ENCODE measurements at places on chromosomes 13 and 19.

- no peak for DNase-seq
Measured at GRCh38 chr13:40375489-40376171, 290.8 kb downstream of the FOXO1 start.

DNA sequence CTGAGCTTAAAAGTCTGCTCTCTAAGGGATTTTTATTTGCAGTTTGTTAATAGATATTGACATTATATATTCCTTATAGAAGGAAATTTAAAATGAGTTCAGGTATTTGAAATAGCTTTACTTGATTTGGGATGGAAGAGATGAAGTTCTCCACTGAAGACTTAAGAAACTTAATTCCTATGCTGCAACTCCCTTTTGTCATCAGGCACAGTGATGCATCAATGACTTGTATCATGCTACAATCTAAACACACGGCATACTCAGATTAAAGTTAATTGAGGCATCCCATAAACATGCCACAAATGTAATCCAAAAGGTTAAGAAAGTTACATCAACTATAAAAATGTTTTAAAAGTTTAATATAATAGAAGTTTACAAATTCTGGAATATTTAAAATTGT lies 109.0 kb downstream of the STARD13 start:
- no peak for DNase-seq

- no peak for DNase-seq
Measured at GRCh38 chr19:5839065-5840017, at the start of gene FUT6. TSS of gene FUT6 (minus strand) at chr19:5839702. CDS start at chr19:5832567, 7,135 bp downstream.

GRCh38 chr13:23620613-23621315 lies 50.6 kb downstream of the TNFRSF19 start:
- no peak for DNase-seq

DNA sequence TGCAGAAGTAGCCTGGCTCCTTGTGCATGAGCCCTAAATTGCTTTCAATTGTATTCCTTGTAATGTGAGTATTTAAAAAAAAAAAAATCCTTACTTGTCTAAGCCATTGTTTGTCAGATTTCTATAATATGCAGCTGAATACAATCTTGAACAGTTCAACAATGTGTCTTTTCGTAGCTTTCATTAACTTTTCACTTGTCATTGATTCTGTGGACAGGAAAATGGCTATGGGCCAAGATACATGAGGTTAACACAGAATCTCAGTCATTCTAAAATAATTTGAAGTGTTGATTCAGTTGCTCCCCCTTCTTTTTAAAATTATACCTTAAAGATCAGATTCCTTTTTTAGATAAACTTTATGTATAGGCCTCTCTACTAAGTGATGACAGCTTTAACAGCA lies 395.8 kb upstream of the KLF12 start:
- no peak for DNase-seq

GRCh38 chr13:74730556-74731331 lies 596.5 kb upstream of the KLF12 start:
- no peak for DNase-seq

DNA sequence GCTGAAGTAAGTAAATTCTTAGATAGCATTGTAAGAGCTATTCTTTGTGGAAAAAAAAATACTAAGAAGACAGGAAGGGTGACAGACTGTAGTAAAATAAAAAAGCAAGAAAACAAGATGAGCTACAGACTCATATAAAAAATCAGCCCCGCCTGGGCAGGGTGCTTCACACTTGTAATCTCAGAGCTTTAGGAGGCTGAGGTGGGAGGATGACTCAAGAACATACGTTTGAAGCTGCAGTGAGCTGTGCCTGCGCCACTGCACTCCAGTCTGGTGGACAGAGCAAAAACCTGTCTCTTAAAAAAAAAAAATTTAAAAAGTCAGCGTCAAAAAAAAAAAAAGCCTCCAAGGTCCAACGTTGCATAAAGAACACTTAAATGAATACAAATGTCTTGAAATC lies 102.1 kb downstream of the VWA8 start:
- DNase-seq, result no peak

GRCh38 chr13:66312312-66313087 lies 917.6 kb downstream of the PCDH9 start:
- DNase-seq, result no peak

GRCh38 chr13:95573221-95573620 lies 20.7 kb downstream of the CLDN10 start:
- DNase-seq, result no peak

DNA sequence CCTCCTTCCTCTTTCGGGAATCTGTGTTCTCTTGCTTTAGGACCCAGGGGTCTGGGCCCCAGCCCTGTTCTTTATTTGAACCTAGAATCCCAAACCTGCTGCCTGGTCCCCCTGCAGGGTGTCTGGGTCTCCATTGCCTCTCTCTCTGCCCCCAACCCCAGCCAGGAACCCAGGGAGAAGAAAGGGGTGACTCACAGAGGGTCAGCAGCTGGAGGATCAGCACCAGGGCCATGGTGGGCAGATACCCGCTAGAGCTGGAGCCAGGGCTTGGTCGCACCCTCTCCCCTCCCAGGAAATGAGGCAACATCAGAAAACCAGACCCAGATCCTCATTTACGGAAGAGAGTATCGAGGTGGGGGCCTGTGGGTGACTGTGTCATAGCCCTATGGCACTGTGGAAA lies at the start of gene OSCAR:
TSS of gene OSCAR (minus strand) at position 243 of the 400 bp plus-strand sequence. CDS start at position 232, 11 bp downstream.
- no peak for DNase-seq

- DNase-seq, result no peak
Measured at GRCh38 chr13:91146601-91147000, 200.9 kb upstream of the MIR17HG start.

DNA sequence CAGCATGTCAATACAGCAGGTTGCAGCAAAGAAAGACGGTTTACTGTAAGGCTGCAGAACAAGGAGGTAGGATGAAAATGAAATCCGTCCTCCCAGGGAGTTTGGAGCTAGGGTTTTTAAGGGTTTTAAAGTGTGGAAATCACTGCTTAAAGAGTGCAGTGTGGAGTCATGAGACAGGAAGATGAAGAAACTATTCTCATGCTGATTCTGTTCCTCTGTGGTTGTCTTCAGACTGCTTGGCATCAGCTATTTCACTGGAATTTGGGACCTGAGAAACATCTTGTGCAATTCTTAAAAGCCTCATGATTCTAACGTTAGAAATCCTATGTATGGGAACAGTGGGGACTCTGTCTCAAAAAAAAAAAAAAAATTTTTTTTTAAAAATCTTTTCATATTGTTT lies 11.4 kb downstream of the ZNF331 start:
- DNase-seq, result no peak

GRCh38 chr19:1747285-1748114 lies 5.8 kb upstream of the ONECUT3 start:
- peak; percentile 55 for DNase-seq

DNA sequence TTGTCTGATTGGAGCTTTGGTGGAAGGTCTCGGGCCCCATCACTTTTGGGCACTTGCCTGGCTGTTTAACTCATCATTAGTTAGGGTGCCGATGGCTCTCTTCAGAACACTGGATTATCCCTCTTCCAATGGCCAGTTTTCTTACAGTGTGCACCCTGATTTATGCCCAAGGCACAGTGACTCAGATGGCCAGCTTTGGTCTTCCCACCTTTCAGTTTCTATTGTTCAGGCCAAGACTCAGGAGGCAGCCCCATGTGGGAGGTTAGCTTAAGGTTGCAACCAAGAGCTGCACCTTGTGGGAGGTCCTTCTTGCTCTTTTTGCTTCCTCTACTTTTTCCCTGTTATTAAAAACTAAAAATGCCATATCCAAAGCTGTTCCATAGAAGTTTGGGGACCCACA lies 121.0 kb upstream of the ZNF91 start:
- no peak for DNase-seq

DNA sequence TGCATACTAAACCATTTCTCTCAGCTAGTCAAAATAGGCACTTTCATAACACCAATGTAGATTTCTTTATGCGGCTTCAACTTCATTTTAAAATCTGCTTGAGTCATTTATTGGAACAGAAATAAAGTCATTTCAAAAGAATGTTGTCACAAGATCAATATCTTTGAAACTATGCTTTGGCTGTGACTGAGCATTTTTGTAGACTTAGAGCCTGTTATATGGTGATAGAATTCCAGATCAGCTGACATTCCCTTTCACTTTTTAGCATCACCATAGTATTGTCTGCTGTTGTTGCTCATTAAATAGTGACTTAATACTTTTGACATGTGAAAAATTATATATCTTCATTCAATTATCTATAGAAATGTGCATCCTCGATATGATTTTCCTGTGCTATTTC lies 279.2 kb upstream of the PRR20A start:
- DNase-seq, result no peak

DNA sequence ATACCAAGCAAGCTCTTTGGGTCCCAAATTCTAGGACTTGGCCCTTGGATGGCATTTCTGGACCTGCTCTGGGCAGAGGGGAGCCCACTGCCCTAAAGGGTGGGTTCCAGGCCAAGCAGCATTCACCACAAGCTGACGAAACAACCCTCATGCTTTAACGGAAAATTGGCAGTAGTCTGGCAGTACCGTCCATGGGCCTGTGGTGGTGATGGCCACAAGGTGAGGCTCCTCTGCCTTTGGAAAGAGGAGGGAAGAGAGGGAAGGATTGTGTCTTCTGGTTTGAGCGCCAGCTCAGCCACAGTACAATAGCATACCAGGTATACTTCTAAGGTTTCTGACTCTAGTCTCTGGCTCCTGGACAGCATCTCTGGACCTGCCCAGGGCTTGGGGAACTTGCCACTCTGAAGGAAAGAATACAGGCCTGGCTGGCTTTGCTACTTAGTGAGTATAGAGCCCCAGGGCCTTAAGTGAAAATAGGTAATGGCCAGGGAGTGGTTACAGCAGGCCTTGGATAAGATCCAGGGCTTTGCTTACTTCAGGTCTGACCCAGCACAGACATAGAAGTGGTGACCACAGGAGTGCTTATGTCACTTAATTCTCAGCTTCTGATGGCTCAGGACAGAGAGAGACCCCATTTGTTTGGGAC lies 595.5 kb downstream of the LMO7 start:
- no peak for DNase-seq

GRCh38 chr19:27833031-27833430 lies 1379.9 kb downstream of the UQCRFS1 start:
- no peak for DNase-seq

GRCh38 chr13:49627831-49628652 lies at the start of gene ARL11:
TSS of gene ARL11 (plus strand) at chr13:49628507. CDS start at chr13:49630448, 1,941 bp downstream.
- peak; percentile 55 for DNase-seq

- DNase-seq, result no peak
Measured at GRCh38 chr13:113617961-113618360, 33.4 kb downstream of the TFDP1 start.

- DNase-seq, result no peak
Measured at GRCh38 chr13:40943073-40943472, 76.0 kb downstream of the ELF1 start.

GRCh38 chr19:16470541-16470910 lies 1.2 kb downstream of the EPS15L1 start:
- DNase-seq, result no peak

- DNase-seq, result no peak
Measured at GRCh38 chr19:7968796-7969554, 25.5 kb upstream of the TIMM44 start.

GRCh38 chr19:29098863-29099481 lies 114.0 kb downstream of the UQCRFS1 start:
- DNase-seq, result no peak

GRCh38 chr19:13382633-13382938 lies 123.7 kb downstream of the CACNA1A start:
- DNase-seq, result no peak

DNA sequence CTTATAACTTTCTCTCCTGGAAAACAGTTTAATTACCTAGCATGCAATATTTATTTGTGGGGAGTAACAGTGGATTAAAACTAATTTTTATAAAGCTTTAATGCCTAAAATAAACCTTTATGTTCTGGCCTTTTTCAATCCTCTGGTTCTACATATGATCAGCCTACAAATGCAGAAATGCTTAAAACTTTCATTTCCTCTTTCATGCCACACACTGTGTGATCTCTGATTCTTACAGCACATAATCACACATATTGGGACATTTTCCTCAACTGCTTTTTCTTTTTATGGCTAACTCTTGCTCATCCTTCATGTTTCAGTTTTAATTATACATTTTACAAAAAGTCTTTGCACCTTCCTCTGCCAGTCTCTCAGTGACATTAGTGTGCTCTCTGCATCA lies 910.8 kb upstream of the SLITRK6 start:
- no peak for DNase-seq

DNA sequence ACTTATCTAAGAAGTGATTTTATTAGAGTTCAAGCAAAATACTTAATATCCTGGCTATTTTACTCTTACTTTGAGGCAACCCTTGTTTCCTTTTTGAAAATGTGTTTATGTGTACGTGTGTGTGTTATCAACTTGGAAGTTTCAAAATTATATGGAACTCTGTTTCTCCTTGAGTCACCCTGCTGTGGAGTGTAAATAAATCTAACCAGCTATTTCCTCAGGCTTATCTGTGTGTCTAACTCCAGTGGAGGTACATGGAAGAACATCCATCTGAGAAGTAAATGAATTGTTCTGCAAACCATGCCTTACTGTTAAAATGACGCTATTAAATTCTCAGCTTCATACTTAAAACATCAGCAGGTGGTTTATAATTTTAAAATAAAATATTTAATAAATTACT lies 583.4 kb upstream of the SLITRK5 start:
- no peak for DNase-seq

GRCh38 chr19:7860714-7861618 lies 13.2 kb downstream of the PRR36 start:
- DNase-seq, result no peak

DNA sequence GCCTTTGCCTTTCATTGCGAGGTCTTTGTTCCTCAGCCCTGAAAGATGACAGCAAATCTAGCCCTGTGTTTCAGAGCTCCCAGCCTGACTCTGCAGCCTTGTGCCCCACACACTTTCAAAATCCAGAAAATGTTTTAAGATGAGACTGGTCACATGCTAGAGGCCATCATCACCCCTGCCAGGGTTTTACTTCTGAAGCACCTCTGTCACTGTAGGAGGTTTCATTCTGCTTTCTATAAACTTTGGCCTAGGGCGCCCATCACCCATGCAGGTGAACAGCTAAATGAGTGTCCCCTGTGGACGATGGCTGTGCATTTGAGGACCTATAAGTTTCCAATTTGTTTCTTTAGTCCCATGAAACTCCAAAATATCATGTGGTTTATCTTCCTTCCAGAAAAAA lies 574.2 kb downstream of the MYO16 start:
- no peak for DNase-seq

DNA sequence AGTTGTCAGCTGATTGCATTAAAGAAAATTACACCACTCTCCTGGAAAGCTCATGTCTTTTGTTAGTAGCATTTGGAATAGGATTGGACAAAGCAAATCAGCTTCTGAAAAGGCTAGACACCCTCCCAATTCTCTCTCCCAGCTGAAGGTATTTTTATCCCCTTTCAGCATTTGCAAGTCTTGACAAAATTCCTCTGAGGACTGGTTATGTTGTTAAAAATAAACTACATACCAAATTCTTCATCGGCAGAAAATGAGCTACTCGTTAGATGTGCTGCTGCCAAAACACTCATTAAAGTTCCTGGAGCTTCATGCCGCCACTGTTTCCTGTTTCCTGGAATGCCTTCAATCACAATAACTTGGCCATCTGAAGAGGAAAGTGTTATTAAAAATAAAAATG lies 37.1 kb downstream of the UTP14C start:
- DNase-seq, result no peak

DNA sequence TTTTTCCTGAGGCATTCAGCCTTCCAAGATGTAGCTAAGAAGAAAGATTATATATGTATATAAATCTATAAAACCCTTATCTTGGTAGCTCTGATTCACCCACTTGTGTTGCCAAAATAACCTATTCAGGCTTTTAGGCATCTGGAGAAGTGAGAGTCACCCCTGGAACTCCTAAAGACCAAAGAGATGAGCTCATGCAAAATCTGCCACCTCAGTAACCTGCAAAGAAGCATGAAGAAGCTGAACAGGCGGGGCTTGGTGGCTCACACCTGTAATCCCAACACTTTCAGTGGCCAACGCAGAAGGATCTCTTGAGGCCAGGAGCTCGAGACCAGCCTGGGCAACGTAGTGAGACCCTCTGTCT lies 393.7 kb downstream of the FOXO1 start:
- no peak for DNase-seq

- DNase-seq, result no peak
Measured at GRCh38 chr13:100520936-100521850, 67.4 kb downstream of the GGACT start.
